T-helper 17 cell (primary cell): ENCODE measurements at places on chromosomes 5 and 9. TPM values are rescaled to one million over a fixed set of nuclear protein-coding genes. Genes with fewer than 3 reads are reported as not detected.

SPOCK1 gene
- total RNA-seq: not detected

IFNA2 gene
- total RNA-seq: not detected

PCDHB9 gene
- total RNA-seq: not detected

FGF10 gene
- total RNA-seq: not detected

ZNF782 gene
- 4.6 TPM for total RNA-seq

TMC1 gene
- total RNA-seq: not detected

AIF1L gene
- not detected for total RNA-seq

GIN1 gene
- total RNA-seq: 3.5 TPM

LMBRD2 gene
- 10.7 TPM for total RNA-seq

BTNL9 gene
- not detected for total RNA-seq

C7 gene
- not detected for total RNA-seq

DNA sequence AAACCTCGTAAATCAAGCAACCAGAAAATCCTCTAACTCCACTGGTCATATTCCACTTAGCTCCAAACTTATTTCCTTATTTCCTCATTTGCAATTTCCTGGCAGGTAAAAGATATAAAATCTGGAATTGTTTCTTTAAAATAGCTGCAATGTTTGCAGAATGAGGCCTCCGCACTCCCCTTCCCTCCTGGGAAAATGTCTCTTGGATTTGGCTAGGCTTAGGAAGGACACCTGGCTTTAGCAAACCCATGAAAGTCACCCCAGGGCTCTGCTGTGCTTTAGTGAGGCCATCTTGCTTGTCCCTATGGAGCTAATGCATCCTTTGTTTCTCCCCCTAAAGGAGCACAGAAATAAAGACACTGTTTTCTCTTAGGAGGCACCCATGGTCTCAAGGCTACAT lies 10.5 kb downstream of the ARSB start:
- H3K4me1 ChIP-seq: peaks cover 15% of the 10 kb centered on the region
- DNase-seq: no peak
- H3K27me3 ChIP-seq: no peaks in the 10 kb centered on the region

GRCh38 chr9:97046228-97046627 lies 7.3 kb upstream of the CTSV start:
- H3K27ac ChIP-seq: no peak overlapping the region
- no peak overlapping the region for H3K4me3 ChIP-seq
- H3K27me3 ChIP-seq: peaks cover 63% of the 10 kb centered on the region

GRCh38 chr5:25619273-25619672 lies 974.5 kb upstream of the CDH10 start:
- H3K4me1 ChIP-seq: no peaks in the 10 kb centered on the region
- H3K27me3 ChIP-seq: no peaks in the 10 kb centered on the region
- DNase-seq: no peak
- H3K27ac ChIP-seq: no peak overlapping the region

DNA sequence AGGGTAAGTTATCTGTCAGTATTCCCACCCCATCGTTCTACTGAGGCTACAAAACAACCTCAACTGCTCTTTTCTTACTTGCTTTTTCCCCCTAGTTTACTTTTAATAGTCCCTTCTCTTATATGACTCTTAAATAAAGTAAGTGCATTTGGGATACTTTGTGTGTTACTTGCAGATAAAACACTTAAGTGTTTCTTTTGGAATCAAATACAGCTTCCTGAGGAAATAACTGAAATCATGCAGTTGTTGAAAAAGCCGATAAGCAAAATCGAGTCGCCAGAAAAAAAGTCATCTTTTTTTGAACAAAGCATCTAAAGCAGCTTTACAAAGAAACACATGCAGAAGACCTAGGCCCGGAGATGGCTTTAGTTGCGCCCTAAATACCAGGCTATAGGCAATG lies 53.5 kb upstream of the EPB41L4A start:
- H3K4me3 ChIP-seq: no peak overlapping the region

GRCh38 chr9:129939431-129939830 lies 103.6 kb downstream of the FNBP1 start:
- H3K4me1 ChIP-seq: peaks cover 29% of the 10 kb centered on the region
- H3K36me3 ChIP-seq: no peaks in the 10 kb centered on the region
- peak overlapping the region; percentile 92 for H3K27ac ChIP-seq
- peak overlapping the region; percentile 65 for H3K4me3 ChIP-seq

- H3K4me3 ChIP-seq: no peak overlapping the region
- H3K4me1 ChIP-seq: no peaks in the 10 kb centered on the region
- H3K27me3 ChIP-seq: no peaks in the 10 kb centered on the region
- H3K36me3 ChIP-seq: no peaks in the 10 kb centered on the region
- DNase-seq: no peak
Measured at GRCh38 chr5:152689250-152689711, 284.2 kb upstream of the NMUR2 start.

DNA sequence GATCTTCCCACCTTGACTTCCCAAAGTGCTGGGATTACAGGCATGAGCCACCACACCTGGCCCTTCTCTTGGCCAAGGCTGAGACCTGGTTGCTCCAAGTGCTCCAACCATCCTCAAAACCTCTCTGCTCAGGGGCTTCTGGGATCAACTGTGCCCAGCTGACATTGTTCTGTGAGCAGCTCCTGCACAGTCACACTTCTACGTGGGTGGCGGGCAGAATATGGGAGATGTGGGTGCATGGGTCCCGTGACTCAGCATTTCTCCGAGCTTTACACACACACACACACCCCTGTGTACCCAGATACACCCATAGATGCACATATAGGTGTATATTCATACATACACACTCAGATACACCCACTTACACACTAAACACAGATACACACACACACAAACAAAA lies 10.5 kb upstream of the MYORG start:
- peaks cover 10% of the 10 kb centered on the region for H3K27me3 ChIP-seq
- H3K4me1 ChIP-seq: peaks cover 8% of the 10 kb centered on the region
- H3K4me3 ChIP-seq: no peak overlapping the region

DNA sequence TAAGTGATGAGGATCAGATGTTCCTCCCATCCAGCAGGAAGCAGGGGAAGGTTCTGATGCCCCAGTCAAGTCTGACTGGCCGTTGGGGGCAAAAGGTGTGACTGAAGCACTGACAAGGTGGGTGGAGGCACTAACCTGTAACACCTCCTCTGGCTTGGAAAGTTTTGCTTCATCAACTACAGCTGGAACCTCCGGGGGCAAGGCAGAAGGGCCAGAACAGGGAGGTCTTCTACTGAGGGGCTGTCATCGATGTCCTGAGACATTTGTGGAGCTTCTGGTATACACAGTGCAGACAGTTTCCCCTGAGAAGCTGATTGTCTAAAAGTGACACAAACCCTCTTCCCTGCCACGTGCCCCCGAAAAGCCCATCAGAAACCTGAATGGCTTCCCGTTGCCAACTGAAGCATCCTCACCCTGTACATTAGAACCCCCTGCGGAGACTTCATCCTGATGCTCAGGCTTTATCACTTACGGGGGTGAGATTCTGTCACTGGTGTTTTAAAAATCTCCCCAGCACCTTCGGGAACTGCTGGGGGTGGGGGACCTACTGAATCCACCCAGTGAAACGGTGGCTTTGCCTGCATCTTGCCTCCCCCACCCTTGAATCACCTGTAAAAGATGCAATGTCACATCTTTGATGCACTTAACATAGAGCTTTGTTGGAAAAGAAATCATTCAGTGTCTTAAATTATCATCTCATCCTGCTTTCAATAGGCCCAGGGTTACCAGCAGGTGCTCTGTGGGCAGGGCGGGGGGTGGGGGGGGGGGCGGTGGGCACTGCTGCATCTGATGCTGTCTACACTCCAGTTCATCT lies 24.6 kb downstream of the TRAF1 start:
- H3K4me1 ChIP-seq: peaks cover 49% of the 10 kb centered on the region
- H3K27me3 ChIP-seq: no peaks in the 10 kb centered on the region
- peaks cover 9% of the 10 kb centered on the region for H3K36me3 ChIP-seq
- peak overlapping the region; percentile 82 for H3K4me3 ChIP-seq
- DNase-seq: no peak

- peaks cover 17% of the 10 kb centered on the region for H3K4me1 ChIP-seq
- peaks cover 16% of the 10 kb centered on the region for H3K27me3 ChIP-seq
- no peak for DNase-seq
Measured at GRCh38 chr5:103259705-103260355, 1.3 kb downstream of the MACIR start.

GRCh38 chr5:28788954-28789353 lies 1750.6 kb upstream of the CDH9 start:
- H3K4me1 ChIP-seq: no peaks in the 10 kb centered on the region
- H3K27ac ChIP-seq: no peak overlapping the region
- no peak overlapping the region for H3K4me3 ChIP-seq
- H3K27me3 ChIP-seq: no peaks in the 10 kb centered on the region

DNA sequence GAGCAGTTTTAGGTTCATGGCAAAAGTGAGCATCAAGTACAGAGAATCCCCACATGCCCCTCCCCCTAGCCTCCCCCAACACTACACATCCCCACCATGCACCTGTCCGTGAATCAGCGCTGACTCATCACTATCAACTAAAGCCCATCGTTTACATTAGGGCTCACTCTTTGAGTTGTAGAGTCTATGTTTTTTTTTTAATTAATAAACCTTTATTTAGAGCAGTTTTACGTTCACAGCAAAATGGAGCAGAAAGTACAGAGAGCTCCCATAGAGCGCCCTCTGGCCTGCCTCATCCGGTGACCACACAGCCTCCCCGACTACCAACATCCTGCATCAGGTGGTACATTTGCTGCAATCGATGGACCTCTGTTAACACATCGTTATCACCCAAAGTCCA lies 47.9 kb upstream of the UNC5A start:
- H3K4me1 ChIP-seq: no peaks in the 10 kb centered on the region
- no peak for DNase-seq
- H3K4me3 ChIP-seq: no peak overlapping the region
- no peaks in the 10 kb centered on the region for H3K36me3 ChIP-seq
- H3K27ac ChIP-seq: no peak overlapping the region

- H3K27ac ChIP-seq: no peak overlapping the region
- DNase-seq: no peak
- H3K27me3 ChIP-seq: no peaks in the 10 kb centered on the region
- no peaks in the 10 kb centered on the region for H3K36me3 ChIP-seq
- no peak overlapping the region for H3K4me3 ChIP-seq
- H3K4me1 ChIP-seq: no peaks in the 10 kb centered on the region
Measured at GRCh38 chr5:116521173-116521872, 53.3 kb downstream of the SEMA6A start.

DNA sequence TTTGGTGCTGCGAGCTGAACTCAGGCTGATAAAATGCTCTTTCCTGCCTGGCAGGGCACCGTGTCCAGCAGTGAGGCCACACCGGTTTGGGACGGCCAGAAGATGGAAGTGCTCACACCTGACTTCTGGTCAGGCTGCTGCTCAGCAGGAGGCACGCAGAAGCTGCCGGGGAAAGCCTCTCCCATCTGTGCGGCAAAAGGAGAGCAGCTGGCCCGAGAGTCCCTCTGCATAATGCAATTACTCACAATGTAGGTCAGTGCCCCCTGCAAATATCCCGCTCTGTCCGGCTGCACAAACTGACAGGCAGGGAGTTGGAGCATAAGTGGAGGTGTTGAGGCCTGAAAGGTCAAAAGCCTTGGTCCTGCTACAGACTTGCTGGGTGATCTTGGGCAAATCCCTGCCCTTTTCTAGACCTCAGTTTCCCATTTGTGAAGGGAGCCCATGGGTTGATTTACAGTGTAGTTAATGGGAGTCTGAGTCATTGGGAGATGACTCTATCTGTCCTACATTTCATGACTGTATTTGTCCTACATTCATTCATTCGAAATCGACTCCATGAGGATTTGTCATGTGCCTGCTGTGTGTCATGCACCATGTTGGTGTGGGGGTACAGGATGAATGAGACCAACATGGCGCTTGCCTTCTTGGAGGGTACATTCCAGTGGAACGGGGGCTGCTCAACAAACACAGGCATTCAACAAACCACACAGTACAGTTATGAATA lies 61.8 kb upstream of the TBC1D2 start:
- H3K4me3 ChIP-seq: peak overlapping the region; percentile 21
- H3K36me3 ChIP-seq: peaks cover 4% of the 10 kb centered on the region
- peaks cover 21% of the 10 kb centered on the region for H3K27me3 ChIP-seq
- no peak overlapping the region for H3K27ac ChIP-seq
- no peak for DNase-seq

- H3K4me3 ChIP-seq: no peak overlapping the region
- peaks cover 3% of the 10 kb centered on the region for H3K36me3 ChIP-seq
- no peak for DNase-seq
- H3K27ac ChIP-seq: no peak overlapping the region
- H3K27me3 ChIP-seq: peaks cover 41% of the 10 kb centered on the region
- H3K4me1 ChIP-seq: peaks cover 10% of the 10 kb centered on the region
Measured at GRCh38 chr9:97563458-97564135, 62.1 kb downstream of the TMOD1 start.

GRCh38 chr9:71909887-71910649 lies 925 bp downstream of the ABHD17B start:
- no peaks in the 10 kb centered on the region for H3K27me3 ChIP-seq
- H3K4me1 ChIP-seq: peaks cover 33% of the 10 kb centered on the region
- peak overlapping the region; percentile 99 for H3K27ac ChIP-seq

- no peak for DNase-seq
- H3K27ac ChIP-seq: no peak overlapping the region
Measured at GRCh38 chr5:24732184-24732583, 87.4 kb upstream of the CDH10 start.

- H3K36me3 ChIP-seq: no peaks in the 10 kb centered on the region
- DNase-seq: no peak
- no peaks in the 10 kb centered on the region for H3K4me1 ChIP-seq
- H3K27ac ChIP-seq: no peak overlapping the region
- no peak overlapping the region for H3K4me3 ChIP-seq
Measured at GRCh38 chr9:71854811-71855210, 56.2 kb downstream of the ABHD17B start.

- no peak for DNase-seq
- H3K4me3 ChIP-seq: no peak overlapping the region
- peaks cover 44% of the 10 kb centered on the region for H3K27me3 ChIP-seq
- no peaks in the 10 kb centered on the region for H3K4me1 ChIP-seq
Measured at GRCh38 chr5:168781941-168782571, 202.9 kb upstream of the PANK3 start.

DNA sequence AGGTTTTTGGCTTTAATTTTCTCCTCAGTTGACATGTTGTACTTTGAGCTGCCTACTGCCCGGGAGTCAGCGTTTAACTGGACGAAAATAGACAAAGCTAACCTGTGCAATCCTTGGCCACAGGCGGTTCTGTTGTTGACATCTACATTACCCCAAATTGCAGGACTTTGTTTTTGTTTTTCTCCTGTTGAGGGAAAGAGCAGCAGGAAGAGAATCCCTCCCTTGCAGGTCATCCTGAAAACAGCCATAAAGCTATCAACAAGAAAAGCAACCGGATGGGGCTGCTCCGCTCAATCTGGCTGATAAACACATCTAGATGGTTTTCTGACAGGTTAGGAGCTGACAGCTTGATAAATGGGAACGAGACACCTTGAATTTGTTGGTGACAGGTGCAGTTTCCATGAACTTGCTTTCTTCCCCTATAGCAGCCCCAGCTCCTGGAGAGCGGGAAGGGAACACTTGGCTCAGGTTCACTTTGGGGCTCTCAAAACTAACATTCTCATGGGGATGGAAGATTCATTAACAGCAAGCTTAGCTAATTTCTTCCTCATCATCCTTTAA lies 331.5 kb downstream of the SLIT3 start:
- H3K4me1 ChIP-seq: no peaks in the 10 kb centered on the region
- peaks cover 48% of the 10 kb centered on the region for H3K27me3 ChIP-seq
- H3K4me3 ChIP-seq: no peak overlapping the region
